AG10803 (cell line): ENCODE measurements at places on chromosomes 3 and 15.

- no peak for DNase-seq
Measured at GRCh38 chr15:59583088-59583487, 28.5 kb upstream of the GCNT3 start.

DNA sequence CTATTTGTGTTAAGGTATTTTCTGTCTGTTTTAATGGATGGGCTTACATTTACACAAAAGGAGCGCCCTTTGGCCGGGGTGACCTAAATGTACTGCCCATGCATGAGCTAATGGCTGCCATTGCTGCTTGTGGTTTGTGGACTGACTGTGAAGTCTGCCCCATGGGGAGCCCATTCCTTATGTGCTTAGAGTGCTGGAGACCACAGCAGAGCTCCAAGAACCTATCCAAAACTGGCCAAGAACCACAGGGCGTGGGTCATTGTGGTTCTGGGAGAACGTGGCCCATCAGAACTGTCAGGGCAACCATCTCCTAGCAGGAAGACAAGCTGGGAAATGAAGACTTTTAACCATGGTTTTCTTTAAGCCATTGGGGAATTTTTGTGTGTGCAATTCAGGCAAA lies 105.3 kb downstream of the CHDH start:
- no peak for DNase-seq

- no peak for DNase-seq
Measured at GRCh38 chr3:159813822-159814531, 174.7 kb upstream of the IL12A start.

- DNase-seq: no peak
Measured at GRCh38 chr3:119835556-119835955, 53.7 kb downstream of the NR1I2 start.

- DNase-seq: peak; percentile 68
Measured at GRCh38 chr3:121995161-121996137, 26.6 kb downstream of the ILDR1 start.

DNA sequence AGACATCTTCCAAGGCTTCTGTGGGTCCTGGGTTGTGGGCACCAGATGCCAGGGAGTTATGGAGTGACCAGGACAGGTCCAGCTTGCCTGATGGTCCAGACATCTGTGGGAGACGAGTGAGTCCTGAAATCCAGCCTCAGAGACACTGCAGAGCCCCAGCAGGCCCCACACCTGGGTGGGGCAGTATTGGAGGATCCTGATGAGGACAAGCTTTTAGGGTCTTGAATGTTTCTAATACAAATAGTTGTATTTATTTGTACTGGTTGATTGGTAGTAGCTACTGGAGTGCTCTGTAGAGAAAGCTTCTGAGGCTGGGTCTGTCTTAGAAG lies 67.5 kb upstream of the PRR23C start:
- no peak for DNase-seq

- DNase-seq: no peak
Measured at GRCh38 chr3:170539897-170540296, 46.0 kb downstream of the SLC7A14 start.

- no peak for DNase-seq
Measured at GRCh38 chr15:63045879-63046278, 3.3 kb downstream of the TPM1 start.

GRCh38 chr3:87218560-87218959 lies 8.5 kb upstream of the CHMP2B start:
- no peak for DNase-seq

DNA sequence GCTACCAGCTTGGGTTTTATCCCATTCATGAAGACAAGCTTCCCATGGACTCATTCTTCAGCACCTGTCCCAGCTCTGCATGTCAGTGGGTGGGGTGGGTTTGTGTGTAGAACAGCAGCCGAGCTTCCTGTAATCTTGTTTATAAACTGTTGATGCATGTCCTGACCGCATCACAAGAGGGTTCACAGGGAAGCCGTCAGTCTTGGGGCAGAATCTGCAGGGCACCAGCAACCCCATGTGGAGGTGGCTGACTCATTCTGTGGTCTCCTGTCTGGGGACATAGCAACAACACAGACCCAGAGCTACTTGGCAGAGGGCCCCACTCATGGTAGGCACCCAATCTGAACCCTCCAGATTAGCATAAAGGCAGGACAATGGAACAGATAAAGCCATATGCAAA lies 35.6 kb downstream of the DAPK2 start:
- DNase-seq: peak; percentile 87

DNA sequence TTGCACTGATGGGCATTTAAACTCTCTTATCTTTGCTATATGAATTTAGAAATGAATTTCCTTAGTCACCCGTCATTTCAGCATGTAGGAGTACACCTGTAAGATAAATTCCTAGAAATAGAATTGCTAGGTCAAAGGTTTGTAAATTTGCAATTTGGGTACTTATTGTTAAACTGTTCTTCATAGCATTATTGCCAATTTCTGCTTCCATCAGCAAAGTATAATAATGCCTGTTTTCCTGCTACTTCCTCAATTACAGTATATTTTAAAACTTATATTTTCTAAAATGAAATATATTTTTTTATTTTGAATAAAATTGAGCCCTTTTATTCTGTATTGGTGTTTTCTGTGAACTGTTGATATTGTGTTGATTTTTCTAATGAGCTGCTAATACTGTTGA lies 16.3 kb upstream of the MCF2L2 start:
- no peak for DNase-seq

DNA sequence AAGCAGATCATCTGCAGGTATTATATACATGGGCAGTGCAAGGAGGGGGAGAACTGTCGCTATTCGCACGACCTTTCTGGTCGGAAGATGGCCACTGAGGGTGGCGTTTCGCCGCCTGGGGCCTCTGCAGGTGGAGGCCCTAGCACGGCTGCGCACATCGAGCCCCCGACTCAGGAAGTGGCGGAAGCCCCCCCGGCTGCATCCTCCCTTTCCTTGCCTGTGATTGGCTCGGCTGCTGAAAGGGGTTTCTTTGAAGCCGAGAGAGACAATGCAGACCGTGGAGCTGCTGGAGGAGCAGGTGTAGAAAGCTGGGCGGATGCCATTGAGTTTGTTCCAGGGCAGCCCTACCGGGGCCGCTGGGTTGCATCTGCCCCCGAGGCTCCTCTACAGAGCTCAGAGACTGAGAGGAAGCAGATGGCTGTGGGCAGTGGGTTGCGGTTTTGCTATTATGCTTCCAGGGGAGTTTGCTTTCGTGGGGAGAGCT lies 639 bp downstream of the MKRN3 start:
- peak; percentile 3 for DNase-seq

GRCh38 chr3:535566-536416 lies 339.2 kb downstream of the CHL1 start:
- DNase-seq: peak; percentile 40

DNA sequence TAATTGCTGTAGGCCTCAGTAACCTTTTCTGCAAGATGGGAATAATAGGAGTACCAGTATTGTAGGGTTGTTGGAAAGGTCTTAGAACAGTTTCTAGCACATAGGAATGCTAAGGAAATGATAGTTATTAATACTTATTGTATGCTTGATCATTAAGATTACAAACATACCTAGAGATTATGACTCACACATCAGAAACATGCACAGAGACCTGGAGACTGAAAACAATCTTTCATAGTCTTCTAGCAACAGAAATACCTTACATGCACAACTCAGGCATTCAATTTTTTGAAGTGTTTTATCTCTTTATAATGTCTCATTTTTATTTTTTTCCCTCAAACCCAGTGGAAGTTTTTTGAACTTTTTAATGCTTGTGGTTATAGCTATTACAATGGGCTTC lies 104.4 kb upstream of the ZBTB20 start:
- DNase-seq: peak; percentile 15

DNA sequence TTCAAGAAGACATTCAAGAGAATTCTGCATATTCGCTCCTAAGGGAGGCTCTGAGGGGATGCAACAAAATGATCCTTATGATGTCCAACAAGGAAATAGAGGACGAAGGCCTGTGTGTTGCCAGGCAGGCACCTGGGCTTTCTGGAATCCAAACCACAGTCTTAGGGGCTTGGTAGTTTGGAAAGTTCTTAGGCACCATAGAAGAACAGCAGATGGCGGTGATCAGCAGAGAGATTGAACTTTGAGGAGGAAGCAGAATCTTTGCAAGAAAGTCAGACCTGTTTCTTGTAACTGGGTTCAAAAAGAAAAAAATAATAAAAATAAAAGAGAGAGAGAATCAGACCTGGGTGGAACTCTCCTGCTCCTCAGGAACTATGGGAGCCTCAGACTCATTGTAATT lies 11.7 kb upstream of the ATG7 start:
- DNase-seq: no peak

DNA sequence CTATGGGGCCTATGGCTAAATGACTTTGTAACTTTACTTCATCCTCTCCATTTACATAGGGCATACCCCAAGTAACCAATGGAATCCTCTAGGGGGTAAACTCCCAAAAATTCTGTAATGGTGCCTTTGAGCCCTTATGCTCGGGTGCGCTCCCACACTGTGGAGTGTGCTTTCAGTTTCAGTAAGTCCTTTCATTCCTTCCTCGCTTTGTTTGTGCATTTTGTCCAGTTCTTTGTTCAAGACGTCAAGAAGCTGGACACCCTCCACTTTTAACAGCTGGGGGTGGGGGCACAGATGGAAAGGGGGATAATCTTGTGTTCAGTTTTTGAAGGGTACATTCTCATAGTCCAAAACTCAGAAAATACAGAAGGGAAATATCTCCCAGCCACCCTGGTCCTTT lies 84.4 kb upstream of the C2CD4B start:
- no peak for DNase-seq

GRCh38 chr15:63943829-63944680 lies 102.2 kb downstream of the DAPK2 start:
- no peak for DNase-seq

DNA sequence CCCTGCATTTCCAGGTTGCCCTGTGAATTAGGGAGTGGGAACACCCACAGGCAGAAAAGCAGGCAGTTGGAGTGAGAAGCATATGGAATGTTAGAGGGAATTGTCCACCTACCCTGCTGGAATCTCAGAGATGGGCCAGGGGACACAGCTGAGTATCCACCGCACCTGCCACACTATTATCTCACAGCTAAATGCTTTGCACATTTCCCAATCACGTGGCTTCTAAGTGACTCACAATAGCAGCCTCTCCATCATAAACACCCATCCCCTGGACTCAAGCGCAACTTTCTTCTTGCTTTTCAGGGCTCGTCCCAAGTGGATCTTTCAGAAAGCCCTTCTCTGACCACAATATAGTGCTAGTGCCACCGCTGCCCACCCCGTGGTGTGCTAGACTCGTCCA lies 389.0 kb upstream of the LMCD1 start:
- no peak for DNase-seq

GRCh38 chr15:38461066-38461833 lies 7.3 kb downstream of the FAM98B start:
- no peak for DNase-seq

DNA sequence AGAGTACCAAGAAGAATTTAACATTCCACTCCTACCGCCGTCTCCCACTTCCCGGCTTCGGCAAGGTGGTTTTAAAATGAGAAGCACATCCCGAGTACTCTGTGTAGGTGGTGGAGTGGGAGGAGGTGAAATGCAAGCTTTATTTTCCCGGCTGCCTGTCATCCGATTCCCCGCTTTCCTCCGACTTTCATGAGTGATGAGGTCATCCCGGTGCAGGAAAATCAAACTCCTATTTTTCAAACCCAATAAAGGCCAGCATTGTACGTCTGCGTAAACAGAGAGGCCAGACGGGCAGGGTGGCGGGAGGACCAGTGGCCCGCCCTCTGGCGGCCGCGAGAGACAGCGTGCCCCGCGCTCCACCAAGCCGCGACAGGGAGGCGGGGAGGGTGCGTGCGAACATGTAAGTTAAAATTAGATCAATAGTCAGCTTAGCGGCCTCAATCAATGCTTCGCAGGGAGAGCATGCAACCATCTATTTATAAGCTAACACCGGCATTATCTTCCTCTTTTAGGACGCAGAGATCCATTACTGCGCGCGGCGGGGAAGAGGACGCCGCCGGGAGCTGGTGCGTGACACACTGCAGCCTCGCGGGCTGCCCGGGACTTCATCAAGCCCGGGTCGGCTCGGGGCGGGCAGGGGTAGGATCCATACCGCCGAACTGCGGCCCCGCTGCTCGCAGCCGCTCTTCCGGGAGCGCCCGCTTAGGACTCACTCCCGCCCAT lies 163.3 kb downstream of the CD47 start:
- peak; percentile 56 for DNase-seq

GRCh38 chr3:63343674-63344073 lies 65.6 kb downstream of the SYNPR start:
- peak; percentile 98 for DNase-seq

- peak; percentile 93 for DNase-seq
Measured at GRCh38 chr3:13579063-13579462, 30.1 kb downstream of the FBLN2 start.

DNA sequence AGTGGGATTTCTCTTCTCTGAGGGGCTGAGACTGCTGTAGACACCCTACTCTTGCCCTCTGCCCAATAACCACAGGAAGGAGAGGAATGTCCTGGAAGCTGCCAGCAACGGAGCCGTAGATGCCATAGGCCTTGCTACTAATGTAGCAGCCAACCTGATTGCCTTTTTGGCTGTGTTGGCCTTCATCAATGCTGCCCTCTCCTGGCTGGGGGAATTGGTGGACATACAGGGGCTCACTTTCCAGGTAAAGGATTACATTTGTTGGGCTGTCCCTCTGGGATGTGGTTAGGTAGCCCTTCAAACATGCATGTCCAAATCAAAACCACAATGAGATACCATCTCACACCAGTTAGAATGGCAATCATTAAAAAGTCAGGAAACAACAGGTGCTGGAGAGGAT lies 16.1 kb downstream of the SLC28A2 start:
- DNase-seq: no peak

GRCh38 chr3:175270198-175270837 lies 411.2 kb downstream of the NAALADL2 start:
- no peak for DNase-seq

GRCh38 chr3:18284716-18285115 lies 140.4 kb downstream of the SATB1 start:
- DNase-seq: no peak

- DNase-seq: no peak
Measured at GRCh38 chr3:196496183-196496582, 7.4 kb downstream of the RNF168 start.

DNA sequence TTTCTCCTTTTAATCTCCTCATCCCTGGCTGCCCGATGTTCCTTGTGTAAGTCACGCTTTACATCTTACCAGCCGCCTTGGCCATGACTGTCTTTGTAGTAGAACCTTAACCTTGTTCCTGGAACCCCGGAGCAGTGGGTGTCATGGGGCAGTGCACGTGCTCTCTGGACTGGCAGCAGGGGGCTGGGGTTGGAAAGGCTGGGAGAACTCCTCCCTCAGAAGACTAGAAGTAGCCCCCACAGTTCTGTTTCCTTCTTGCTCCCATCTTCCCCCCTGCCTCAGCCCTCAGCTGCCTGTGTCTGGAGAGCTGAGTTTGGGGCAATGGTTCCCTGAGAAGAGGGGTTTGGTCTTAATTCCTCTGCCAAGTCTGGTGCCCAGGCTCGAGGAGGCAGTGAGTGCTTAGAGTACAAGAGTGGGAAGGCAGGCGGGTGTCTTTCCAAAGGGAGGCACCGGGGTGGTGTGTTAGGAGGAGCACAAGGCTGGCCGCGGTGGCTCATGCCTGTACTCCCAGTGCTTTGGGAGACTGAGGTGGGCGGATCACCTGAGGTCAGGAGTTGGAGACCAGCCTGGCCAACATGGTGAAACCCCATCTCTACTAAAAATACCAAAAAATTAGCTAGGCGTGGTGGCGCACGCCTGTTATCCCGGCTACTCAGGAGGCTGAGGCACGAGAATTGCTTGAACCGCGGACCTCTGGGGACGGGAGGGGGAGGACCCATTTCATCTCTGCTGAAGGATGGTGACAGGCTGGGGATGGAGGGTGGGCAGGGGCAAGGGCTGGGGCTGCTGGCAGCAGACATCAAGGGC lies 100.4 kb downstream of the VGLL4 start:
- no peak for DNase-seq
